Stimulated activated CD4-positive, alpha-beta T cell treated with anti-CD3 and anti-CD28 coated beads, TNF-alpha, amount 100 ng/mL, for 4 hours (primary cell): ENCODE measurements at places on chromosomes 12 and 14.

DNA sequence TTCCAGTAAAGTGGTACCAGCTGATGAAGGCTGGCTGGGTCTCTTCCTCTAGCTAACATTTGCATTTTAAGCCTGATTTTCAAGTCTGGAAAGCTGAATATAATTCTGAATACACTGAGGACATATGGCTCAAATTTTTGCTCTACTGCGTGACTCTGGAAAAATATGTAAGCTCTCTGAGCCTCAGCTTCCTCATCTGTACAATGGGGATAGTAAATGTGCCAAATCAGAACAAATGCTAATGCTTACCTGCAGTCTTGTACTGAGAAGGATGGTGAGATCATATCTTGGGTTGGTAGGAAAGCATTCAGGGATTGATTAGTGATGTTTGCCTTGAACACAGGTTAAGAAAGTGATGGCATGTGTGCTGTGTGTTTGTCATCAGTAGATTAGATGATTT lies 14.6 kb downstream of the HNF1A start:
- no peak for DNase-seq

DNA sequence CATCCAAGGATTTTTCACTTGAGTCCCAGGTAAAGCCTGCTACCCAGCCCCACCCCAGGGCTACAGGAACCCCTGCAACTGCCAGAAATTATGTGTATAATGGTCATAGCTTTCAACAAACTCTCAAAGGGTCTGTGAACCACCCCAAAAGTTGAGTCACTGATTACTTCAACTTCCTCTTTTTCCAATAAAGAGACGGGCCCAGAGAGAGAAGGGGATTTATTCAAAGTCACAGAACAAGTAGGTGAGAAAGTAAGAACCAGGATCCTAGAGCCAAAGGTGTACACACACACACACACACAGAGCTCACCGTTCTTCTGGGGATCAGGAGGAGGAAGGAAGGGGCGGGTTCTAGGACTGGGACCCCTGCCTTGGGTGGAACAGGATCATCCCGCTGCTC lies 4.8 kb upstream of the ITPK1 start:
- no peak for DNase-seq

- no peak for DNase-seq
Measured at GRCh38 chr14:96583569-96584041, 81.4 kb downstream of the PAPOLA start.

- no peak for DNase-seq
Measured at GRCh38 chr14:77139540-77140358, 1.8 kb downstream of the ZDHHC22 start.

GRCh38 chr12:41531147-41531829 lies 343.2 kb downstream of the PDZRN4 start:
- no peak for DNase-seq

- DNase-seq: no peak
Measured at GRCh38 chr12:43636725-43637463, 84.9 kb upstream of the ADAMTS20 start.

- DNase-seq: no peak
Measured at GRCh38 chr12:77401064-77401769, 335.8 kb upstream of the E2F7 start.

DNA sequence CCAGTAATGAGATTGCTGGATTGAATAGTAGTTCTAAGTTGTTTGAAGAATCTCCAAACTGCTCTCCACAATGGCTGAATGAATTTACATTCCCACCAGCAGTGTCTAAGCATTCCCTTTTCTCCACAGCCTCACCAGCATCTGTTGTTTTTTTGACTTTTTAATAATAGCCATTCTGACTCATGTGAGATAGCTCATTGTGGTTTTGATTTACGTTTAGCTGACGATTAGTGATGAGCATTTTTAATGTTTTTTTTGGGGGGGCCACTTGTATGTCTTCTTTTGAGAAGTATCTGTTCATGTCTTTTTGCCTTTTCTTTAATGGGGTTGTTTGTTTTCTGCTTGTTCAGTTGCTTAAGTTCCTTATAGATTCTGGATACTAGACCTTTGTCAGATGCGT lies 8.1 kb upstream of the SLC15A5 start:
- no peak for DNase-seq

DNA sequence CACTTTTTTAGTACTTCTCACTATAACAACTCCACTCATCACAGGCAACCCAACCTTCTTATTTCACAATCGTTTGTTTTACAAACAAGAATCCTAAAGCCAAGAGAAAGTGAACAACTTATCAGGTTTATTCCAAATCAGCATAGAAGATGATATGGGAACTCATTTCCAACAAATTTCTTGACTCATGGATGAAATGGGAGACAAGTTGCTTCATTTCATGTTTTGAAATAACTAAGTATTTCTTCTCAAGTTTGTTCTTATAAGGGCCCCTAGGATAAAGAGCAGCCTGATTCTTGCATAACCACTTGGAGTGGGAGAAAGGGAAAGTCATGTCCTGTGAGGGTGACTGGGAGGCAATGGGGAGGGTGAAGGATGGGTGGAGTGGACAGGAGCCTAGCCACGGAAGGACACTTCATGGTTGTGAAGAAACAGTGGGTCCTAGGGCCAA lies 168.3 kb downstream of the DUSP6 start:
- DNase-seq: no peak

DNA sequence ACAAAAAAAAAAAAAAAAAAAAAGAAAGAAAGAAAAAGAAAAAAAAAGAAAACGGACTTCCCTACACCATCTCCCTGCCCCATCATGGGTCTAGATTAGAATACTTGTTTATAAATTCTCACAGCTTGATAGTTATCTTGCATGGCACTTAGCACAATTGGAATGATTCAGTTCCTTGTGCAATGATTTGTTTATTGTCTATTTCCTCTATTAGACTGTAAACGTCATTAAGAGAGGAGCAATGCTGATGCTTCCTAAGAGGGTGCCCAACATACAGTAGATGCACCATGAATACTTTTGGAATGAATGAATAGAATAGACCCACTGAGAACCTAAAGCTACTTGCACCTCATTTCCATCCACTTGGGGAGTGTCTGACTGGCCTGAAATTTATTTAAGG lies 40.8 kb downstream of the PAX9 start:
- DNase-seq: no peak

- no peak for DNase-seq
Measured at GRCh38 chr14:45807178-45807899, 554.3 kb upstream of the MIS18BP1 start.

DNA sequence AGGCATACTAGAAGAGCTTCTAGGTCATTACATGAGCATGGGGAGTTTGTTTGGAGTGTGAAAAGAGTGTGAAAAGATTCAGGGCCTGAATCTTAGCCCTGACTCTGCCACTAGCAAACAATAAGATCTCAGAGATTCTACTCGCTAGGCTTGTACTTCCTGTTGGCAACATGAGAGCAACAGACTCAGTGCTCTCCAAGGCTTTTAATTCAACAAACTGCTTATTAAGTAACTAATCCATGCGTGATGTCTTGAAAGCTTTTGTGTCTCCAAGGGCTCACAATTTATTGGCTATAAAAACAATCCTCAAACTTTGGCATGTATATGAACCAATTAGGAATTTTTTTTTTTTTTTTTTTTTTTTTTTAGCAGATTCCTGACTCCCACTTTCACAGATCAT lies 105.1 kb downstream of the STXBP6 start:
- DNase-seq: no peak

GRCh38 chr12:26891704-26892103 lies 46.1 kb downstream of the INTS13 start:
- DNase-seq: no peak

GRCh38 chr12:131229426-131230339 lies 276.0 kb downstream of the ADGRD1 start:
- DNase-seq: no peak

GRCh38 chr14:68843471-68844209 lies 50.8 kb upstream of the ZFP36L1 start:
- DNase-seq: peak; percentile 62

- no peak for DNase-seq
Measured at GRCh38 chr12:42486407-42486806, 103.1 kb downstream of the PRICKLE1 start.

DNA sequence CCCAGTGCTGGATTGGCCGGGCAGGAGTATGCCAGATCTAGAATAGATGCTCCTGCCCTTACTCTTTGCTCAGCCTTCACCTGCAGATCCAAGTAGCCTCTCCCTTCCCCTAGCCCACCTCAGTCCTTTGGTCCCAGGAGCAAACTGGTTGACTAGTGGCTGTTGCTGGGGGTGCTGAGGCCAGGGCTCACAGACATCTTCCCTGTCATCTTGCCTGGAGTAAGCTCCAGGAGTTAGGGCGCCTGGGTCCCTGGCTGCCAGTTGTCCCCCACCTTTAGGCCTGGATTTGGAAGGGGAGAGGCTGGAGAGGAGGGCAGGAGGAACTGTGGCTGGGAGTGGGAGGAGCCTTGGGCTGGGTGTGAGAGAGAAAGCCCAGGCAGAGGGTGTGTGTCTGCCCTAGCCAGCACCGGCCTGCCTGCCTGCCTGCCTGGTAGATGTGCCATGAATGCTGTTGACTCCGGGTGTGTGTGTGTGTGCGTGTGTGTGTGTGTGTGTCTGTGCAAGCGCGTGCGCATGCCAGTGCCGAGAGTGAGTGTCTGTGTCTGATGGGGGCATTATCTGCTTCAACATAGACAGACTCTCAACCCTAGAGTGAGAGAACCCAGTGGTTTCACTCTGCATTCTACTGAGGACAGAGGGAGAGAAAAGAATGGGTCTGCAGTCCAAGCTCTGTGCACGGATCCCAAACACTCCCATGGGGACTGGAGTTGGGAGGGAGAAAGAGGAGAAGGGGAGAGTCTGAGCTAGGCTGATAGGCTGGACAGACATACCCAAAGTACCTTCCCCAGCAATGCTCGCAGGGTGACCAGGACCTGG lies 845 bp upstream of the RARG start:
- DNase-seq: no peak

- DNase-seq: no peak
Measured at GRCh38 chr12:21451529-21451928, 14.1 kb downstream of the PYROXD1 start.

DNA sequence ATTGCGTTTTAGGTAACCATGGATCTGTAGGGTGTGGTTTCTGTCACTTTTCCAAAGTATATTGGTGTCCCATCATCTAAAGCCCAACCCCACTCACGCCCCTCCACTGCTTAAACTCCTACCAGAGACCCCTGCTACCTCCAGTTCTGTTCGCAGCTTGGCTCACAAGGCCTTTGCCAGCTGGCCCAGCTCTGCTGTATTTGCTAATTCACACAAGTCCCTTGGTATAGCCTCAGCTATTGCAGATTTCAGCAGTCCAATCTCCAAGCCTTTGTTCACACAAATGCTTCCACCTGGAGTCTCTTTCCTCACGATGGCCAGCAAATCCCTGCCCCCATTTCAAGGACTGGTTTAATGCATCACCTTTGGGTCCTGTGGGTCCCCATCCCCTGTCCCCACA lies 24.2 kb downstream of the ISCA2 start:
- DNase-seq: no peak

- no peak for DNase-seq
Measured at GRCh38 chr12:47820631-47821345, 1.1 kb upstream of the HDAC7 start.

GRCh38 chr12:46627686-46628085 lies 198.1 kb downstream of the SLC38A4 start:
- no peak for DNase-seq

DNA sequence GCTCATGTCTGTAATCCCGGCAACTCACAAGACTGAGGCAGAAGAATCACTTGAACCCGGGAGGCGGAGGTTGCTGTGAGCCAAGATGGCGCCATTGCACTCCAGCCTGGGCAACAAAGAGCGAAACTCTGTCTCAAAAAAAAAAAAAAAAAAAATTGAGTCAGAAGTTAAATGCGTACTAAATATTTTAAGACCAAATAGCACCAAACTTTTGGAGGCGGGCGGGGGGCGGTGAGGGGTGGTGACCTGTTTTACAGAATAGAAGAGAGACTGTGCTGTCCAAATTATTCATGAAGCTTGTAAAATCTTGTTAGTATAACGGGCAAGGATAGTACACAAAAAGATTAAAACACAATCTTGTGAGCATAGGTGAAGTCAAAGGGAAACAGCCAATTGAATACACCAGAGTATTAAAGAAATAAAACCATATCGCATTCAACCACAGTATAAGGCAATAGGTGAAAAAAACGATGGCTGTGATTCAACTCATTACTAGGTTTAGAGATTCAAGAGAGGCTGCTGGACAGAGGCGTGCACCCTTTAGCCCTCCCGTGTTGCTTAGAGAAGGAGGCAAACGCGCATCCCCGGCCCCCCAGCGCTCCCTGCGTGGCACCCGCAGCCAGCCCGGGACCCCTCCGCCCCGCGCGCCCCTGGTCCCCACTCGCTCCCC lies 571 bp downstream of the ZNF891 start:
- no peak for DNase-seq

DNA sequence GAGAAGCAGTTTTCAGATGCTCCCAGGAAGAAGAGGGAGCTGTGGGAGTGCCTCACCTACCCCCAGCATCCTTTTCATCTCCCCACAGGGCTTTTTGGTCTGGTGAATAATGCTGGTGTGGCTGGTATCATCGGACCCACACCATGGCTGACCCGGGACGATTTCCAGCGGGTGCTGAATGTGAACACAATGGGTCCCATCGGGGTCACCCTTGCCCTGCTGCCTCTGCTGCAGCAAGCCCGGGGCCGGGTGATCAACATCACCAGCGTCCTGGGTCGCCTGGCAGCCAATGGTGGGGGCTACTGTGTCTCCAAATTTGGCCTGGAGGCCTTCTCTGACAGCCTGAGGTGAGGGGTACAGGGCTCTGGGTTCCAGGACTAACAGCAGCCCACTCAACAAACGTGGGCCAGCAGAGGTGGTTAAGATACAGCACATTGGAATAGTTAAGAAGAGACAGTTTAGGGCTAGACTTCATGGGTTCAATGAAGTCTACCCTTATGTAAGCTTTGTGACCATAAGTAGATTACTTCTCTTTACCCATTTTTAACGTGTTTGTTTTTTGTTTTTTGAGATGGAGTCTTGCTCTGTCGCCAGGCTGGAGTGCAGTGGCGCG lies 1.5 kb downstream of the RDH5 start:
- no peak for DNase-seq

GRCh38 chr12:49478949-49479664 lies 59.7 kb upstream of the KCNH3 start:
- DNase-seq: no peak

DNA sequence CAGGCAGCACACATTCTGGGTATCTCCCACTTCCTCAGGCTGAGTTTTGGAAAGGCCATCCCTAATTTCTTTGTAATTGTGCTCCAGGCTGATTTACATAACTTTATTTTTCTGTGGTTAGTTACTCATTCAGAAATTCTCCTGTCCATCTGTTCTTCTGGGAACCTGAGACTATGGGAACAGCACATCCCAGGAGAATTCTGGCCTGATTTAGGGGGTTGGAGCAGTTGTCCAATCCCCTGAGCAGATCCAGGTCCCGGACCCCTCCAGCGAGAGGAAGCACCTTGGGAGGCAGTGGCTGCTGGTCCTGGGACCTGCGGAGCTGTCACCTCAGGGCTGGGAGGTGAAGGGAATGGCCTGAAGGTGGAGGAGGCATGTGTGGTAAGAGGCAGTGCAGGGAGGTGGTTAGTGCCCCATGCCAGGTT lies 40.4 kb downstream of the TSPAN9 start:
- no peak for DNase-seq

DNA sequence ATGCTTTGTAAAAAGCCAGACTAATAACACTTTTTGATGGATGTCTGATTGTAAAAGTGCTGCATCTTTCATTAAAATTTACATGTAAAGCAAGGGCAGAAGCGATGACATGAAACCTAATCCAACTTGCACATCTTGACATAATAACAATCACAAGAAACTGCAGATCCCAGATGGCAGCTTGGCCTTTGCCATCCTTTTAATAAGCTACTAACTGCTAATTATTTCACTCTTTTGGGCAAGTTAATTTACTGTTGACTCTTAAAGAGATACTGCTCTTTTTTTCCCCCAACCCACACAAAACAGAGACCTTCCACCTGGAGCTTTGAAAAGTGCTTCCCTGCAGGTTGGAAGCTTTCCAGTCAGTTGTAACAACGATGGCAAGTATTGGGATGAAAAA lies 137.5 kb downstream of the NRXN3 start:
- no peak for DNase-seq
